ENCODE measurements at places on chromosomes 1 and 21.

GRCh38 chr1:203244776-203245175 is 15.3 kb upstream of the CHIT1 start:
- no peak for DNase-seq

- DNase-seq: peak; percentile 29
These were observed 1.7 kb downstream of the FAM78B start for GRCh38 chr1:166164995-166165660.

DNA sequence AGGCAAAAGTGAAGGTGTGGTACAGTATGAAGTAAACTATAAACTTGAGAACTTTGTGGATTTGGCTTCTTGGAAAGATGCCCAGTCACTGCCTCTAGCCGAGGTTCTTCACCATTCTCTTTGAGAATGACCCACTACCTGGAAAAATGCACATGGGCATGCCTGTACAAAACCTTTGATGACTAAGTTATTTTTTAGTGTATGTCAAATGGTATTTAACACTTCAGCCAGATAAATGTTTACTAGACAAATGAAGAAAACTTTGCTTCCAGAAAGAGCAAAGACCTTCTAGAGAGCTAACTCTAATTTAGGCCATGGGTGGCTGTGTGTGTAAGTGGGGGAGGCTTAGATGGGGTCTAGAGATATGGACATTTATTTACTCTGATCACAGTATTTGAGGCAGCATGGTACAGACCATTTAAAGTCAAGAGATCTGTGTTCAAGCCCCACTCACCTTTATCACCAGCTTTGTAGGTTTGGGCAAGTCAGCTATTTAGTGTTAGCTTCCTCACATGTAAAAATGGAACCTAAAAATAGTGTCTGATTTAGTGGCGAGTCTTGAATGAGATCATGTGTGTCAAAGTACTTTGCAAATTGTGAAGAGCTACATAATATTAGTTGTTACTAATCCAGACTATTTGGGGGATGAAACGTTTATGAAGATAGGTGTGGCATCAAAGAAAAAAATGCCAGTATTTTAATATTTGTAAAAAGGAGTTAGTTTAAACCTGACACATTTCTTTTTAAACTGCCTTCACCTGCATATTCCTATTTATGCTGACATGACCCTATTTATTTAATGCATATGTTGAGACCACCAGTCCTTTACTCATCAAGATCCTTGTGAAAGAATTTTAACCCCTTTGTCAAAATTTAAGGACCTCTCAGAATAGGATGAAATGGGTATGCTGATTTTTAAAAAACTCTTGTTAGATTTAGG is 20.2 kb downstream of the NFYC start:
- DNase-seq: no peak

DNA sequence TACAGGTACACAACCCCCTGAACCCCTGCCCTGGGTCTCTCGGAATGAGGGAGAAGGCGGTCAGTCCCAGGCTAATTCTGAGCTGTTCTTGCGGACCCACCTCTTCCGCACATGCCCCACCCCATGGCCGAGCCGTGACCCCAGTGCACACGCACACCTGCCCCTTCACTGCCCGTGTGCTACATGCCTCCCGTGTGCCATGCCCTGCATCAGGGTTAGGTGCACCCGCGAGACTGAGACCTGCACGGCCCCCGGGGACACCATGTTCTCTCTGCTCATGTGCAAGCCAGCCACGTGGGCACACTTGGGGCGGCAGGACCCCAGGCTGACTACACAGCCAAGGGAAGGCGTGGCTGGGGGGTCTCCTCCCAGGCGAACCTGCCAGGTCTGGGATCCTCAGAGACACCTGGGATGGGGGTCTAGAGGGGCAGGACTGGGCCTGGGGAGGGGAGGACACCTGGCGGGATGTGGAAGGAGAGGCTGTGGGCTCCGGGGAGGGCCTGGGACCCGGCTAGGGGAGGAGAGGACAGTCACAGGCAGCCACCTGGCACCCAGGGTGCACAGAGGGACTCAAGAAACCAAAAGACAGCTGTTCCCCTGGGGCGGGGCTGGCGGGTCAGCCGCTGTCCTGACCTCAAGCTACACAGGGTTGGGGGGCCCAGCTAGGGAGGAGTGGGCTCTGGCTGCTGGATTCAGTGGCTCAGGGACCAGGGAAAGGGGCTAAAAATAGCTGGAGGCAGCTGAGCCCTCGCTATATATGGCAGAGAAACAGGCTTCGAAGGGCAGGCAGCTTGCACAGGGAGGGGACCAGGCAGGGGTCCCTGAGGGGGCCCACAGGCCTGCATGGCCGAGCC is 133.4 kb downstream of the CASZ1 start:
- DNase-seq: no peak

DNA sequence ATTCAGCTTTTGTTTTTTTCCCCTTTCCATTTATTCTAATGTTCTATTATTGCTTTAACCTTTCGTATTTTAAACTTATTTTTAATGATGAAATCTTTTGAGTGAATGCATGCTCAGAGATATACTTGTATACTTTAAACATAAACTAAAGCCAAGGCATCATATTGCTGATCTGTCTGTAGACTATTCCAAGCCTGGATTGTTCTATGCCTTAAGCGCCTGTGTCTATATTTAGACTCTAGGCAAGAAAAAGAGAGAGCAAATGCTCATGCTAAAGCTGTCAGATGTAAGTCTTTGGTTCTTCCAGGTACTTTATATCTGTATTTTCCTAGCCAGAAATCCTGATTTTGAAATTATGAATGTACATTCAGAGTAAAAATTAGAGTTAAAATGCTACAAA is 14.4 kb downstream of the SH3GLB1 start:
- no peak for DNase-seq

DNA sequence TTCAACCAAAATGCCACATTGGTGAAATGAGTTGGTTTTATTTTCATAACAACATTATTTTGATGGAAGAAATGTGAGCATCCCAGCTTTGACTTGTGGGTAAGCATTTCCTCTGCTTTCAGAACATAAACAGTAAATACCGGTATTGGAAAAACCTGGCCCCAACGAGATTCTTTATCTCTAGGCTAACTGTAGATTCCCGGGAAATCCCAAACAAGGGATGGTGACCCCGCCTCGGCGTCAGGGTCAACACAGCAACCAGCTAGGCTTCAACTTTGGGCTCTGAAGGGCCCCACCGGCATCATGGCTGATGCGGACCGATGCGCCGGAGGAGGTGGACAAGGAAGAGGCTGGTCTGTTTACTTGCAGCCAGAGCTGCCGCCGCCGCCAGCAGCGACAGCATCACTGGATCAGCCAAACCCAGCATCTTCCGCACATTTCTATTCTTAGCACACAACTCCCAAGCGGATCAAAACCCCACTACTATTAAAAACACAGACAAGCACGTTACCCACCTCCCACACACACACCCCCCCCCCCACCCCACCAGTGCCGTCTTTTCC is 1.1 kb downstream of the AKT3 start:
- DNase-seq: peak; percentile 55

- peak; percentile 10 for DNase-seq
These were observed 29.4 kb upstream of the VASH2 start for GRCh38 chr1:212920896-212921295.

DNA sequence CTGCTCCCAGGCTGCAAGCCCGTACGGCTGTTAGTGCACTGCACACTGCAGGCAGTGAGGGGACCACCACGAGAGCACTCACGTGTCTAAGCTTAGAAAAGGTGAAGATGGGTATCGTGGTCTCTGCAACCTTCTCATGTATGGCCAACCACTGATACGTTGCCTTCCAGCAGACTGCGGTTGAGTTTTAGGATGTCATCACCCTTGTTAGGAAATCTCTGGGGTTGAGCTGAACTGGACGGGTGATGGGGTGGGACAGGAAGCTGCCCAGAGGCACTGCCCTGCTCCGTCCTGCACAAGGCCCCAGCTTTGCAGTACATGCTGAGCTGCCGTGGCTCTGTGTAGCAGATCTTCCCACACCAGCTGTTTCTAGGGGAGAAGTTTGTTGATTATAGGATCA is 43.3 kb downstream of the FAAP20 start:
- DNase-seq: no peak

DNA sequence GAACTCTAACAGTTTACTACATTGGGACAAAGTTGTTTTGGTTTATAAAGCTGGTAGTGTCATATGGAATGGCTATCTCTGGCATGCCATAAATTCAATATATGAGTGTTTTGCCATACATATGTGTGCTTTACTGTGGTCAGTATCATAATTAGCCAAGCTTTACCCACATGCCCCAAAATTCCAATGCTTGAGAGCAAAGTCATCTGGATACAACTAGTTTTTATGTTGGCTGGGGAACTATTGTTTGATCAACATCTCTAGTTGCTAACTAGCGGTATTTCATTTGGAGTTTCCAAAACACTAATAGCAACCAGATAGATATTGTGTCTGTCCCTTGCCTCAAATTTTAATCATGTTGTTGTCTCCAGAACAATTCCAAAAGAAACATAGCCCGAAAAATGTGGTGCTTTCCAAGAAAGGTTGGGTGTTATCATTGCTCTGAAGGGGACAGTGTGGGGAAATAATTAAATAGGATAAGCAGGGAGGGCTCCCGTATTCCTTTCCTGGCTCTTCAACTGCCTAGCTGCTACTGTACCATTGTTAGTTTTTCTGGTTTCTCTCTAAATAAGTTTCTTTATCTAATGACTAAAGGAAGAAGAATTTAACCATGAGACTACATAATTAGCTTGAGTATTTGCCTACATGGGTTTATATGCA is 136.1 kb downstream of the TGFB2 start:
- no peak for DNase-seq

DNA sequence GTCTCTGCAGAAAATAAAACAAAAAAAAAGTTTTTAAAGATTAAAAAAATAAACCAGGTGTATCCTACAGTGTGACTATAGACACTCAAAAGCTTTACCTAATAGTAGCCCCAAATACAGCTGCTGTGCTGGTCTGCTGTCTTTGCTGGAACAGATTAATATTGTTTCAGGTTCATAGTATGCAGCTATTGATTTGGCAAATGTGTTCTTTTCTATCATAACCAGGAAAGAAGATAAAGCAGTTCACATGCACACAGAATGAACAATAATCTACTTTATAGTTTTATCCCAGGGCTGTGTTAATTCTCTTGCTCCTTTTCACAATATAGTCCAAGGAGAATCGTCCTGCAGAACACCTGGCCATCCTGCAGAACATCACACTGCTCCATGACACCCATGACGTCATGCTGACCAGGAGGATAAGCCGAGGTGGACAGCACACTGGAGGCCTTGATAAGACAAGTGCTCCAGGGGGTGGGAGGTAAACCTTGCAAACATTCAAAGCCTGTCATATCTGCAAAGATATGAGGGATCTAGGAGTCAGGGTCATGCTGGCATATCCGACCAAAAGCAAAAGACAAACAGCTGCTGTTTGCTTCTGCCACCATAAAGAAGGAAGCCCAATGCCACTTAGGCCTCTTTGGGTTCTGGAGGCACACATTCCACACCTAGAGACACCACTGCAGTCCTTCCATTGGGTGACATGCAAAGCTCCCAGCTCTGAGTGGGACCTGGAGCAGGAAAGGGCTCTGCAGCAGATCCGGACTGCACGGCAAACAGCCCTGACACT is 86.1 kb upstream of the SLC2A1 start:
- no peak for DNase-seq

DNA sequence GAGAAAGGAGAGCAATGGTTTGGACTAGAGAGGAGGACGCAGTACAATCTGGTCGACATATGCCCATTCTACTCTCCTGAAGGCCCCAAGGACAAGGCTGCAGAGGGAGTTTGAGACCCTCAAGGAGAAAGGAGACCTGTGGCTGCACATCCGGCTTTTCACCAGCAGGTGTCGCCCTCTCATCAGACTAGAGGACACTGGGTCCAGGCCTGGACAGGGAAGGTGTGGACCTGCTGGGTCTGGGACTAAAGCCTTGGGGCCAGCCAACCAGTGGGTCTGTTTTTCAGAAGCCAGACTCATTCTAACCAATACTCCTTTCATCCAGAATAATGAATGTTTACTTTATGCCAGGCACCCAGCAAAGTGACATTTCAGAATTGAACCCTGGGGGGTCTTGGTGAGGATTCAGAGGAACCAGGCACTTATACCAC is 5.0 kb downstream of the SRARP start:
- DNase-seq: peak; percentile 83

- no peak for DNase-seq
These were observed 52.1 kb upstream of the ZBTB40 start for GRCh38 chr1:22399421-22400091.

GRCh38 chr1:156772728-156773497 is 5.6 kb downstream of the PRCC start:
- DNase-seq: no peak

GRCh38 chr1:203342192-203342940 is 8.6 kb downstream of the FMOD start:
- peak; percentile 60 for DNase-seq

GRCh38 chr1:219555031-219555692 is 57.7 kb downstream of the ZC3H11B start:
- no peak for DNase-seq

DNA sequence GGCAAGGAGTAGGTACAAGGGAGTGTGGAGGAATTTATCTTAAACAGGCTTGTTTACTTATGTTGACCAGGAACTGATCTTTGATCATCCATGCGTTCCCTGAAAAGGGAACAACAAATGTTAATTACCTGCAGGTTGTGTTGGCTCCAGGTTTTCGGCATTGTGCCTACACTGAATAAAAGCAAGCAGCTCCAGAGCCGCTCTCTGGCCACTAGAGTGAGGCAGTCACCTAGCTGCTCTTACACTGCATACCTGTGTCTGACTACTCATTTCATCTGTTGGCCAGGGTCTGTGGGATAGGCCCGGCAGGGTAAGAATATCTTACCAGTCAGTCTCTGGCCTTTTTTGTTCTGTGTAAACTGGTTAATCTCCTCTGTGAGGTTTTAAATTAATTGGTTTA is 183.6 kb downstream of the HFM1 start:
- DNase-seq: no peak

DNA sequence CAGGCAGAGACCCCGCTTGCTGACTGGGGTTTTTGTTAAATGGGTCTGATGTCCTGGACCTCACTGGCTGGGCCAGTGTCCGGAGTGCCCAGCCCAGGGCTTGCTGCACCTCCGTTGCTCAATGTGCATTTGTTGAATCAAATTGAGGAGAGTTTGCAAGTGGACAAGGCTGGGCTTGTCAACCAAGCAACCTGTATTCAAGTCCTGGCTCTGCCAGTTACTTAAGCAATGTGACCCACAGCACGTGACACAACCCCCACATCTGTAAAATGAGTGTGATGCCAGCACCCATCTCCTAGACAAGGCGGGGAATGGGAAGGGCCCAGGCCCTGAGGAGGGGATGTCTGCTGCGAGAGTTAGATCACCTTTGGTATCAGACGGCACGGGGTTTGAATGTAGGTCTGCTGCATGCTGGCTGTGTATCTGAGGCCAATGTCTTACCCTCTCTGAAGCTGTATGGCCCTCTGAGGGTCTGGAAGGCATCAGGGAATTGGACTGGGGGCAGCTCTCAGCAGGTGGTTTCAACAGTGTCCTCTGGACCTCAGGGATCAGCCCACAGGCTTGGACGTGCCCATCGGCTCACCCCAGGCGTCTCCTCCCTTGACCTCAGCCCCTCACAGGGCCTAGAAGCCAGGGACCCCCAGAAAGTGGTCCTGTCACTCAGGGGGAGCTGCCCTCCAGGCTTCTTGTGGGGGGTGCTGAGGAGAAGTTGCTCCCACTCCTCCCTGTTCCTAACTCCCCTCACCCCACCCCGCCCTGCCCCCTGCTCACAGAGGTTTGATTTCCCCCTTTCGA is 51.0 kb upstream of the RUNX3 start:
- no peak for DNase-seq
